ENCODE measurements at places on chromosomes 11 and 22.

GRCh38 chr11:62400760-62401159 lies 18.1 kb upstream of the SCGB1A1 start:
- no peak for DNase-seq

DNA sequence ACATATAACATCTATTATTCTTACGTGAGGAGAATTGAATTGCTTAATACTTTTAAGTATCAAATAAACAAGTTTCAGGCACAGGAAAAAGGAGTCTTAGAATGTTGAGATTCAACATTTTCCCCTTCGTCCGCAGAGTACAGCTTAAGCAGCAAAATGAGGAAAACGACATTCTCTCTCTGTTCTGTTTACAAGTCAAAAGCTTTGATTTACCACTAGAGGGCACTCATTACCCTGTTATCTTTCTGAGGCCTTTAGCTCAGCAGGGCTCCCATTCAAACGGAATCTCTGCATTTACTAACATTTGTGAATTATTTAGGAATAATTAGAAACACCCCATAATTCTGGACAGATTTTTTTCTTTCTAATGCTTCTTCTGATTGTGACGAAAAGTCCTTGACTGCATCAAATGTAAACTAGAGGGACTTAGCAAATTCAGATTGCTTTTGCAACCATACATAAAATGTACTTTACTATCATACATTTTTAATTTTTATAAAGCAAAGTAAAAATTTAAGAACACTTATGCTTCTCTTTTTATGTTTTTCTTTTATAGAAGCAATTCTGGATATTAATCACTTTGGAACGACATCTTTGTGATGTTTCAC lies 75.0 kb downstream of the JRKL start:
- no peak for DNase-seq

- DNase-seq, result no peak
Measured at GRCh38 chr11:32962016-32962415, 53.7 kb upstream of the DEPDC7 start.

DNA sequence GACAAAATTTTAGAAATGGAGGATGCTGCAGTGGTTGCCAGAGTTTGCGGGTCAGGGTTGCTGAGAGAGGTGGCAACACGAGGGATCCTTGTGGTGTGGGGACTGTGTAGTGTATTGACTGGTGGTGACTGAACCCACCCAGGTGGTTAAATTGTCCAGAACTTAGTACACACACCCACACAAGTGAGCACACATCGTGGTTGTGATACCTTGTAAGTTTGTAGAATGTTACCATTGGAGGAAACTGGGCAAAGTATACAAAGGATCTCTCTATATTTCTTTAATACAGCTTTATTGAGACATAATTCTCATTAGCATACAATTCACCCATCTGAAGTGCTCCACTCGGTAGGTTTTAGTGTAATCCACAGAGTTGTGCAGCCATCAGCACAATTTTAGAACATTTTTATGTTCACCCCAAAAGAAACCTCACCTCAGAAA lies 56.1 kb downstream of the MED15 start:
- no peak for DNase-seq

- DNase-seq, result no peak
Measured at GRCh38 chr11:73249304-73249703, 22.8 kb upstream of the P2RY6 start.
